ENCODE measurements at places on chromosomes 2 and 18. TPM values are rescaled to one million over a fixed set of nuclear protein-coding genes. Genes with fewer than 3 reads are reported as not detected.

GRCh38 chr18:9062418-9062751 is 40.1 kb upstream of the NDUFV2 start:
- DNase-seq = no peak

- no peak for DNase-seq
Observed at GRCh38 chr2:213020268-213020667, 131.1 kb downstream of the IKZF2 start.

DNA sequence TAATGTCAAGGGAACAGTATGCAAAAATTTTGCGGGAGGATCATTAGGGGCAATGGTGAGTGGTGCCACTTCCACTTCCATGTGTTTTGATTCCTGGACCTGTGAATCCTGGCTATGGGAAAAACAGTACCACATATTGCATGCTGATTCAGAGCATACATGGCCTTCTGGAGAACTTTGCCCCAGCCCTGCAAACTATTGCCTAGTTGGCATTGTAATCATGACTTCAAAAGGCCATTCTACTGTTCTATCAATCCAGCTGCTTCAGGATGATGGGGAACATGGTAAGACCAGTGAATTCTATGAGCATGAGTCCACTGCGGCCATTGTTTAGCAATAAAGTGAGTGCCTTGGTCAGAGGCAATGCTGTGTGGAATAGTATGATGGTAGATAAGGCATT is 75.3 kb upstream of the ZC3H15 start:
- no peak for DNase-seq

GRCh38 chr18:13501891-13502290 is 224.5 kb downstream of the FAM210A start:
- DNase-seq = no peak

DNA sequence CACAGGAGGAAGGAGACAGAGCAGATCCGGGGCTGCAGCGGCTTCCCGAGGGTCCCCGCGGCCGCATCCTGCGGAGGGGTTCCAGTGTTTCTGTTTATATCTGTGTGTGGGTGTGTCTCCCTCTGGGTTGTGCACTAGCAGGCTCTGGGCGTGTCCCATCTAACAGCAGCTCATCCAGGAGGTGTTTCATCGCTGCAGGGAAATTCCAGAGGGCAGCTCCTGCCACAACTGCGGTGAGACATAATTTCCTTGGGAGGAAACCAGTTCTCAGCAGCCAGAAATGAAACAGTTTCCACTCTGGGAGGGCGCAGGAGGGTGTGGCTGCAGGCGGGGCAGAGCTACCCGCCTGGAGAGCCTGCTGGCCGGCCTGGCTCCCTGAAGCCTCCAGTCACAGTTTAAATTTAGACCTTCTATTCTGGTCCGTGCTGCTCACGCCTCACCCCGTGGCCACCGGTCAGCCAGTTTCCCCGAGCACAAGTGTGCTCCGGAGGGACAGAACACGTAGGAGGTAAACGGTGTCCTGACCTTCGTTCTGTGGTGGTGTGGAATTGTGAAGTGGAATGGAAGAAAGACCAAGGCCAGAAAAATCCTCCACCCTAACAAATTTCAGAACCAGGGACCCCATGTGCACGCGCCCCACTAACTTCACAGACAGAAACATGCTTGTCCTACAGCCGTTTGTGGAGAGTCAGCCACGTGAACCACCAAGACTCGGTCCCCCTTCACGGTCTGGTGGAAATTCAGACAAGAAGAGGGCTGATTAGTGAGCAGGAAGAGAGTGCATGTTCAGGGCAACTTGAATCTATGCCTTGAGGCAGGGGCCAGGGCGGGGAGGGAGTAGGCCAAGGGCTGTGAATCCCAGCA is 50.2 kb downstream of the TEX44 start:
- peak; percentile 100 for DNase-seq

- DNase-seq = peak; percentile 81
Observed at GRCh38 chr2:107325981-107326786, 440.2 kb upstream of the ST6GAL2 start.

DNA sequence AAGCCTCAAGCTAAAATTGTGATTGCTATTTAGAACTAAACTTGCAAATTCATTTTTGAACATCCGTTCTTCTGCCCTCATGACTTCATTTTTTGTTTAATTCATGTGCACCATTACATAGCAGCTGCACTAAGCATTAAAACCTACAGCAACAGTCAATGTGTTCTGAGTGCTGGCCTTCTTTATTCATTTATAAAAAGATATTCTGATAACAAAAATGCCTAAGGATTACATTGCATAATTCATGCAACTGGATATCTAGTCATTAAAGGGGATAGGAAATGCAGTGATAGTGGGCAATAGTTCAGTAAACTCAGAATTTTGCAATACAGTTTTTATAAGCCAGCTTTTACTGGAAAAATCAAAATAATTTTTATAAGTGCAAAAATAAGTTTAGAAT is 294.4 kb upstream of the EPC2 start:
- no peak for DNase-seq

DNA sequence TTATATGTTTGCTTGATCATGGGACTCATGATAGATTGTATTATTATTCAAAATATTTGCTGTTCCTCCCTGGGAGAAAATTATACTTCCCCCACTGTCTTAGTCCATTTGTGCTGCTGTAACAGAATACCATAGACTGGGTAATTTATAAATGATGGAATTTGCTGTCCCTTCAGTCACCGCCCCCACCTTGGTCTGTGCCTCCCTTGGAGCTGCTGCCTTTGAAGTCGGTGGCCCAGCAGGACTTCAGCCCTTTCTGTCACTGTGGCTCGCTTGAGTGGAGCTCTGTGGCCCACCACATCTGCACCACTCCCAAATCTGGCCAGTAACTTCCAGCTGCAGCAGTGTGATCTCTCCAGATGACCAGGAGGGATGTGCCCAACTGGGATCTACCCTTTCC is 200.8 kb downstream of the AGPS start:
- no peak for DNase-seq

- no peak for DNase-seq
Observed at GRCh38 chr18:76451396-76452331, 43.4 kb downstream of the ZNF516 start.

DNA sequence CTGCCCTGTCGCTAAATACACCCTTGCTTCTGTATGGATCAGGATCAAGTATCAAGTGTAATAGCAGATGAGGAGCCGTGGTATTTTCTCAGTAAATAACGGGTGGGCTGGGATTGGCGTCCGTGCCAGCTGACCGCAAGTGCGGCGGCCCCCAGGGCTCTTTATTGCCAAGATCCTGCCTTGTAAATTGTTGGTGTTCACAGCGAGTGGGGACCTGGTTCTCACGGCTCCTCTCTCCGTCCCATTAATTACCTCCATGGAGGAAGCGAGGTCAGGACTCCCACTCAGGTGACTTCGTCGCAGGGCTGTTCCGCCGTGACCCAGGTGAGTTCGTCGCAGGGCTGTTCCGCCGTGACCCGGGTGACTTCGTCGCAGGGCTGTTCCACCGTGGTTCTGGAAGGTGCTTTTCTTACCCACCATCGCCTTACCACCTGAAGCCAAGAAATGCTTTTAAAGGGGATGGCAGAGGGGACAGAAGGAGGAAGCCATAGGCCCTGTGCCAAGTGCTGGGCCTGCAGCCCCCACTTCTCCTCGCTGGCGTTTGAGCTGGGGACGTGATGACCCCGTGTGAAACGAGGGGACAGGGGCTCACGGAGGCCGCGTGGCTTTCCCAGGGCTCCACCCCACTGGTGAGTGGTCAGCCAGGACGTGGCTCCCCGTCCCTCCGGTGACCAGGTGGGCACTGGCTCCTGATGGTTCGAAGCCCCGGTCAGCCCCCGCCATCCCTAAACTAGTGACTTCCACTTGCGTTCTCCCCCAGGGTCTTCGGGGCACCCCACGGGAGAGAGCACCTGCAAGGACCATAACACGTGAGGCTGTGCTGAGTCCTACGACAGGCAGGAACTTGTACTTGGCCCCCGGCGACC is 118.4 kb downstream of the TWIST2 start:
- DNase-seq = no peak

- no peak for DNase-seq
Observed at GRCh38 chr2:102736110-102736409, 25.8 kb upstream of the TMEM182 start.

The GALNT1 gene
- 37.1 TPM for total RNA-seq

The IL36A gene
- not detected for total RNA-seq

The FBXO15 gene
- 0.96 TPM for total RNA-seq

The PRKAG3 gene
- not detected for total RNA-seq

The HADHA gene
- total RNA-seq = 164 TPM

The LRP2 gene
- total RNA-seq = not detected

The IL1RL1 gene
- 0.10 TPM for total RNA-seq
